ENCODE measurements at places on chromosomes 3 and 15. TPM values are rescaled to one million over a fixed set of nuclear protein-coding genes. Genes with fewer than 3 reads are reported as not detected.

Gene PPARG
- total RNA-seq = 37.8 TPM

Gene IDH2
- 18.5 TPM for total RNA-seq

Gene EIF2A
- 70.9 TPM for total RNA-seq

Gene MUC4
- 0.31 TPM for total RNA-seq

Gene MYO5A
- 30.2 TPM for total RNA-seq

Gene SLC51B
- 0.53 TPM for total RNA-seq

Gene TLR9
- 1.1 TPM for total RNA-seq

Gene WDR76
- total RNA-seq = 5.1 TPM

Gene RBPMS2
- 14.2 TPM for total RNA-seq

Gene P2RY14
- 8.9 TPM for total RNA-seq

Gene ATOSA
- total RNA-seq = 39.3 TPM

Gene MYL3
- 3.3 TPM for total RNA-seq

Gene TEX55
- total RNA-seq = not detected

GRCh38 chr3:160403796-160404470, 4.5 kb downstream of the SMC4 start:
- DNase-seq = no peak

DNA sequence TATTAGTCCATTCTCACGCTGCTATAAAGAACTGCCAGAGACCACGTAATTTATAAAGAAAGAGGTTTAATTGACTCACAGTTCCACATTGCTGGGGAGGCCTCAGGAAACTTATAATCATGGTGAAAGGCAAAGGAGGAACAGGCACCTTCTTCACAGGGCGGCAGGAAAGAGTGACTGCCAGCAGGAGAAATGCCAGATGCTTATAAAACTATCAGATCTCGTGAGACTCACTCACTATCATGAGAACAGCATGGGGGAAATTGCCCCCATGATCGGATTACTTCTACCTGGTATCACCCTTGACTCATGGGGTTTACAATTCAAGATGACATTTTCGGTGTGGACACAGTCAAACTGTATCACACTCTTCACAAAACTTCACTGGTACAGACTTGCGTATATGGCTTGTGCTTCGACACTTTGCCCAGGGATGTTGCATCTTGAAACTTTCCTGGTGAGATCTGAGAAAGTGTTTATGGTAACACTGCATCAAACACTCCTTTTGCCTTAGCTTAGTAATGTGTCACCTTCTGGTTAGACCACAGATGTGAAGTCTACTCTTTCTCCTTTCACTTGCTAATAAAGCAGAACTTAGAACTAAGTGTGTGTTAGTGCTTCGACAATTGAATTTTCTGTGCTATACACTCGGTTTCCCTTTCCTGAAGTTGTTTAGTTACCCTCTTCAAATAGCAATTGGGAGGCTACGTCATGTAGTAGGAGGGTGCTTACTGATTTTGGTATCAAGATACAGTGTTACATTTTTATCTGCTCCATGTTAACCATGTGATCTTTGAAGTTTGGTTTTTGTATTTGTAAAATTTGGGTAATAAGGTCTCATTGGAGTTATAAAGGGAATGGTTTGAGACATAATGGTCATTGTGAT, 185.7 kb downstream of the LPP start:
- DNase-seq = no peak

DNA sequence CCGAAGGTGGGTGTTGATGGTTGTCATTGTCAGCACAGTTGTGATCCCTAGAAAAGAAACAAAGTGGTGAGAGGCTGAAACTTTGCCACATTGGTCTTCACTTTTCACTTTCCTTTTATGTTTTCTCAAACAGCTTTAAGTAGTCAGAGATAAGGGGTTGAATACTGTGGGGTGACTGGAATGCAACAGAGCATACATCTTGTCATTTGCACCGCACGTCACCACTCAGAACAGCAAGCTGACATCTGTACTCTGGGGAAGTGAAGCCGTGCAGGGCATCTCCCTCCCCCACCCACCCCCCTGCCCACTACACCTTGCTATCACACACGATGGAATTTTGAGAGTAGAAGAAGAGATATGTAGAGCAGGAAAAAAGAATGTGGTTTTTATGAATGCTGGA, 211.7 kb downstream of the GABRB3 start:
- no peak for DNase-seq

DNA sequence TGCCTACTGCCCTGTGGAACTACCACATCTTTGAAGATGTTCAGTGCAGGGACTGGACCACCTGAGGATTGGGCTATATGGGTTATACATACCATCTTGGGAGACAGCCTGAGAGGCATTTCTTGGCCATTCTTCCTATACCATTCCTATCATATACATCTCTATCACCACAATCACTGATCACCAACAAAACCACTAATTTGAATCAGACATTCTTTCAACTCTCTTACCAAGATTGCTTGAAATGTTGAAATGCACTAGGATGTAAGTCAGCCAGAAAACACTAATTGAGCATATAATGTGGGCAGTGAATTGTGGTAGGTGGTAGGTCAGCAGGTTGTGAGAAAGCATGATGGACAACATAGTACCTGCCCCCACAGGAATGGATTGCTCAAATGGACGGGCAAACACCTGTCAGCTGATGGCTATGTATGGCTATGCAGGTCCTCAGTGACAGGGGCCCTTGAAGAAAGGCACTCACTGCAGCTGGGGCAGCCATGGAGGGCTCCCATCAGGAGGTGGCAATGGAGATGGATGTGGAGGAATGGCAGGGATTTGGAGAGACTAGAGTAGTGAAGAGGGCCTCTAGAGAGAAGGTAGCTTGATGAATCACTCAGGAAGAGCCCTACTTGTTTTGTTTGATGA, 49.1 kb downstream of the AMOTL2 start:
- DNase-seq = peak; percentile 21

- no peak for DNase-seq
Observed at GRCh38 chr3:13727890-13728289, 152.0 kb downstream of the WNT7A start.

GRCh38 chr3:30615615-30616346, 9.4 kb downstream of the TGFBR2 start:
- no peak for DNase-seq

DNA sequence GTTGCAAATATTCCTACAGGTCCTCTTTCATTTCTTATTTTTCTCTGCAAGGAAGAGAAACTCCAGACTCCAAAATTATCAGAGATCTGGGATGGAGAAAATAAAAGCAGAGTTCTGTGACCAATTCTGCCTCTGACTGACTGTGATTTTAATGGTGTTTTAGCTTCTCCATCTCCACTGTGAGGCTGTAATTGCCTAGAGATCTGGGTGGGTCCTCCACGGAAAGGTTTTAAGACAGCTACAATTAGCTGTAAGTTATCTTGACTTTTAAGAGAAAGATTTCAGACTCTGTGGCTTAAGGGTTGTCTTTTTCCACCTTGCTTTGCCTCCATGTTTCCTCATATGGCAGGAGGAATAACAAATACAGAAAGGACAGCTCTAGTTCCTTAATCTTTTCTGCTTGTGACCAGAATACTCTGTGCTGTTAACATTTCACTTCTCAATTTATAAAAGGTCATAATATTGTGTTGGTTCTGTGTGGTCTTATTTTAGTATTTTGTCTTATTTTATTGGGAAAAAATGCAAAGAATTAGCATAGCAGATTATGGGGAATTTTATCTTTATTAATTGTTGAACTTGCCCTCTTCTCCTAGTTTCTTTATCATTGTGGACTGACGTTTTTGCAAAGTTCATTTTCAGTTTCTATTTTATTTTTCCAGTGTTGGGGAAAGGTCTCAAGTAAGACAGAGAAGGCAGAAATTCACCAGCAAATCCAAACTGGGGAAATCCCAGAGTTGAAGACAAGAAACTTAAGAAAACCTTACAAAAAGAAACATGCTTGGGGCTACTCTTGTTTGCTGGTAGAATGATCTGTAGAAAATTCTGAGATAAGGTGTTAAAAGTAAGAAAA, 157.9 kb downstream of the RAP2B start:
- DNase-seq = no peak

GRCh38 chr3:107965136-107965655, 125.6 kb downstream of the CD47 start:
- DNase-seq = no peak

DNA sequence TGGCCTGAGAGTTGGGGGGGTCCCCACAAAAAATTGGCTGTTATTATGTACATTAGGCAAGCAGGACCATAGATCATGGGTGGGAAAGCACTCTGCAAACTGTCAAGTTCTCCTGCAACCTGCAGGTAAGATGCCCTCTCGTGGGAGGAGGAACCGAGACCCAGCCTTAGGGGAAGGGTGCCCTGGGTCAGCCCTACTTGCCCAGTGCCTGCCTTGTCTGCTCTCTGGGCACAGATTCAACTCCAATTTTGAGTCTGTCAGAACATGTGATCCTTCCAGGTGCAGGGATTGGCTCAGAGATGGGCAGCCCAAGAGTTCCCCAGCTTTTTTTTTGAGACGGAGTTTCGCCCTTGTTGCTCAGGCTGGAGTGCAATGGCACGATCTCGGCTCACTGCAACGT, 99.2 kb downstream of the PLXNA1 start:
- no peak for DNase-seq

GRCh38 chr3:58006661-58007060, 1.6 kb upstream of the FLNB start:
- no peak for DNase-seq

DNA sequence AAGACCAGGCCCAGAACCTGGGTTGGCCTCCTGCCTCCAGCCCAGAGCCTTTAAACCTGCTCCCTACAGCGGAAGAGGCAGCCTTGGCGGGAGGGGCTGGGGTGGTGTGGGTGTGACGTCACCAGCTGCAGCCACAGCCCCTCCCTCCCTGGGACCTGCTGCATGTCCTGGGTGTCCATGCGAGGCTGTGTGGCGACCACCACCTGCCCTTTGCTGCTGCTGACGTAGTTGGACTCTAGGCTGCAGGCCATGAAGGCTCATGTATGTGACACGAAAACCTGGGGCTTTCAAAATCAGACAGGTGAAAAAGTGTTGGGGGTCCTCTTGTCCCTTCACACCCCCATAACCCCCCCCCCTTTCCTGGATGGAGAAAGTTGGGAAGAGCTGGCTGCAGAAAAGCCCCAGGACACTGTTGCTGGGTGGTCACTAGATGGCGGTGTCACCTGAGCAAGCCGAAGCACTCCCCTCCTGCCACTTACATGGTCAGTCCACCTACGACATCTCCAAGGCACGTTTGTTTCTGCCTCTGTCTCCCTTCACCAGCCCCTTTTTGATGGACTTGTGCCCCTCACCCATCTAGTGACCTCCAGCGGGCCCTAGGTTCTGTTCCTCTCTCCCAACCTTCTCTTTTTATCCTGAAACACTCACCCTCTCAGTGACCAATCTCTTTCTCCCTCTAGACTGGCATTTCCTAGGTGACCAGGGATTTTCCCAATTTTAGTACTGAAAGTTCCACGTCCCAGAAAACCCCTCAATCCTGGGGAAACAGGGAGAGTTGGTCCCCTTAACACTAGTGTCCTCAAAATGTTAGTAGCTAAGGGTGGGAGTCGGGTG, 35.2 kb downstream of the SLC6A20 start:
- DNase-seq = no peak

GRCh38 chr3:130442284-130442683, 74.7 kb upstream of the COL6A6 start:
- no peak for DNase-seq

GRCh38 chr3:72133329-72134011, 348.5 kb upstream of the PROK2 start:
- no peak for DNase-seq

DNA sequence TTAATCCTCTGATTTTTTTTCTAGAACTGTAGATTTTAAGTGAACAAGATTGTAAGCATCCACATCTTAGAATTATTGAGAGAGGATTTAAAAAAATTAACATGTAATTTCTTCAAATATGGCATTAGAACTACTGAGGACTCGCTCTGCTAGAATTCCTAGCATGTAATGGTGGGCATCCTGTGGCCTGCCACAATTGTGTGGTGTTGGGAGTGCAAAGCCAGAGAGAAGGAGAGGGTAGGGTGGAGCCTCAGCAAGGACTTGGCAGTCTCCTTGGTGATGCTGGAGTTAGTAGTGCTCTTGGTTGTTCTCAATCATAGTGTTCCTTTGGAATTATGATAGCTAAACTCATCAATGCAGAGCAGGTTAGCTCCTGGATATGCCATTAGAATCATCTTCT, 443.9 kb upstream of the TBL1XR1 start:
- no peak for DNase-seq

GRCh38 chr3:32856355-32856889, 38.6 kb downstream of the TRIM71 start:
- no peak for DNase-seq

GRCh38 chr3:42946050-42946449, 33.1 kb upstream of the GASK1A start:
- no peak for DNase-seq

DNA sequence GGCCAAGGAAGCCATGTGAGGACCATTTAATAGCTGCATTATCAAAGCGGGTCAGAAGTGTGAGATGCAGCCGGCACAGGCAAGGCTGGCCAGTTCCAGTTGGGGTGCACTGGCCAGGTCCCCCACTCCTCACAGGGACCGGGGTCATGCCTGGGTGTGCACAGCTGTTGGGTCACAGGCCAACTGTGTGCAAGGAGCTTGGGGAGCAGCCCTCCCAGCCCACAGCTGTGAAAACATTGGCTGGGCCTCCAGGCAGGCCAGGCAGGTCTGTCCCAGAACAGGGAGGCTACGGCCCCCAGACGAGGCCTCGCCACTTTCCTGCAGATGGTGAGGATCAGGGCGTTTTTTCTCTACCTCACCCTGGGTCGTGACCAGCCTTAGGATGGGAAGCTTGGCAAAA, 521.0 kb downstream of the NTRK3 start:
- DNase-seq = peak; percentile 70

DNA sequence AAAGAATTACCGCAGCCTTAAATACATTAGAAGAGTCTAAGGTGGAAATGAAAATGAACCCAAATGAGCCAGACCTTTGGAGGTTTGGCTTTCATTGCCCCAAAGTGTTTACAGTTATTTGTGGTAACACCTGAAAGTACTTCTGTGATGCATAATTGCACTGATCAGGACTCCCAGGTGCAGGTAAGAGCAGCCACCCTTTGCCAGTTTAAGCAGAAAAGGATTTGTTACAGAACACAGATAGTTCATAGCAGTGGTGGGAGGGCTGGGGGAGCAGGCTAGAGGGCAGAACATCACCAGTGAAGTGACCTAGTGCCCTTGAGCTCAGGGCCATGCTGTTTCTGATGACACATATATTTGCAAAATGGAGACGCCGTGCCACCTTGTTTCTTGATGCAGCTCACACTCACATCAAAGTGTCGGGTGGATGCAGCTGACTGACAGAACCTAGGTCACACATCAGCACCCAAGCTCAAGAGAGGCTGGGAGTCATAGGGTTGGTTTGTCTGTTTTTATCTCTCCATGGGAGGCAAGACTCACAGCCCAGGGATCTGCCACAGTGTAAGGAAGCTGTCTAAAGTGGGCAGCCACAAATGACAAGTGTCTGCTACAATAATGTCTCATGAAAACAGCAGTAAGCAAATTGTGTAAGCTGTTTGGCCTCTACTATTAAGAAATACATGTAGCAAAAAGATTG, 49.1 kb downstream of the NEK11 start:
- DNase-seq = no peak

- DNase-seq = no peak
Observed at GRCh38 chr3:177569193-177569592, 371.9 kb upstream of the TBL1XR1 start.

DNA sequence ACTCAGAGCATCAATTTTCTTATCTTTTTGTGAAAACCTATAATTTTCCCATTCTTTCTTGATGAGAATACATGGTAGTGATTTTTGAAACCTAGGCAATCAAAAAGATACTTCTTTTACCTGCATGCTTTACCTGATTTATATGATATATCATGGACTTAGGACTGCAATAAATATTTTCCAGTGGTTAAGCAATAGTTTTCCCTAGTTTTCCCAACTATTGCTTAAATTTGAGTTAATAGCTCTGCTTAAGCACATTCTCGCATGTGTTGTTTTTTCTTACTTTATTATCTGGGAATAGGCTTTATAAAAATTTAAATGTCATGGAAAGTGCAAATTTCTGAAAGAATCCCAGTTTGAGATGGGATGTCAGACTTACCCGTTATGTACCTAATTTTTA, 465.1 kb upstream of the BCHE start:
- no peak for DNase-seq

Data from sciatic nerve (tissue), 2 donors.